Fibroblast of lung (primary cell): ENCODE measurements at places on chromosomes 1 and 21.

DNA sequence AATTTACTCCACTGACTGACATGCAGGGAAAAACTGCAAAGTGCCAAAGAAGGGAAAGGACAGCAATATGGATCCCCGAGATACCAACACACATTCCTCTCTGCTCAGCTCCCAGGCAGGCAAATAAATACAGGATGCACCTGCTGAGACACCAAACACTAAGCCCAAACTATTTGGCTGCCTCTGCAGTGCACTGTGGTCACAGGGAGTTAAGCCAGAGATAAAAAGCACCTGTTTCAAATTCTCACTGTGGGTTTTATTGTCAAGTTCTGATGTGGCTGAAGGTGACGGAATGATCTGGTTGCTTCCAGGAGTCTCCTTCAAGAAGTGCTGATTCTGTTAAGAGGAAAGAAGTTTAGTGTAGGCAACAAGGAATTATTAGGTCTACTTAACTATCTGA, 17.7 kb downstream of the TEX38 start:
- DNase-seq, result no peak

- DNase-seq, result no peak
These were observed 409.8 kb downstream of the DISC1 start for GRCh38 chr1:232036181-232036933.

GRCh38 chr1:861714-862113, 62.0 kb upstream of the SAMD11 start:
- DNase-seq, result no peak

DNA sequence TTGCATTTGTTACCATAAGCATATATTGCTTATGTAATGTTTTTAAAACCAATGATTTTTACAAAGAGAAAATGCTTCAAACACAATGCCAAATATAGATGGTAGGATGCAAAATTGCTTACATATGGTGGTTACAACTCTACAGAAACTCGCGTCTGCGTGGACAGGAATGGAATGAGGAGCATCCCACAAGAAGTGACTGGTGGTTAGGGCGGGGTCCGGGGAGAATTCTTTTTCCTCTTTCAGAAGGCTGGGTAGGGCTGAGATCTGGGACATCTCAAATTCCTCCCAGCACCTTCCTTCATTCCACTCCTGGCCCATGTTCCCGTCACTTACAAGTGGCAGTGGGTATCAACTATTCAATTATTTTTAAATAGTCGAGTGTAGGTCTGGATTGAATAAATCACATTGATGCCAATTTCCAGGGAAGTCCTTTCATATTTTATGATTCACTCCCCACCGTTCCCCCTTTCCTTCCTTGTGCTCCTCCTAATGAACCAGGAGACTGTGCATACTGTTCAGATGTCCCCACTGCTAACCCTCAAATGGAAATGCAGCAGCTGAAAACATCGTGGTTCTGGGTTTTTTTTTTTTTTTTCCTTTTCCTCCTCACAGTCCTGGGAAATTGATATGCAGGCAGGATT, 174.5 kb upstream of the POU3F1 start:
- DNase-seq, result peak; percentile 95

DNA sequence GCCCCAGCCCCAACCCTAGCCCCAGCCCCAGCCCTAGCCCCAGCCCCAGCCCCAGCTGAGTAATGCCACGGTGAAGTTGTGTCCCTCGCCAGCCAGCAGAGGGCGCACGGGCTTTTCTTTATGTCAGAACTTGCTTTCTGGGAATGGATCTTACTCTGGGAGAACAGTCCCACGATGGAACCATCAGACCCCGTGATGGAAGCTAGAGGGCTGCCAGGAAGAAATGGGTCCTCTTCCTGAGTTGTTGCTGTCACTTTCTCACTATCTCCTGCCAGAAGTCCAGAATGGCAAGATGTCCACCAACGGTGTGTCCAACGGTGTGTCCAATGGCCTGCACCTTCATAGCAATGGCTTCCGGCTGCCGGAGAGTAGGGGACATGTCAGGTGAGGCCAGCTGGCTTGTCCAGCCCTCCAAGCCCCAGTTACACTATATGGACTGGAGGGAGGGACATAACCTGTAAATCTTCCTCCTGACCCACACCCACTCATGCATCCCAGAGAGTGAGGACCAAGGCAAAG, 25.1 kb upstream of the TMEM222 start:
- peak; percentile 42 for DNase-seq
